Thoracic aorta (tissue), 2 donors: ENCODE measurements at places on chromosomes 5 and 9. TPM values are rescaled to one million over a fixed set of nuclear protein-coding genes. Genes with fewer than 3 reads are reported as not detected.

- DNase-seq, result no peak
- H3K36me3 ChIP-seq, result no peaks in the 10 kb centered on the region
- no peak overlapping the region for H3K27ac ChIP-seq
Observed at GRCh38 chr5:157463621-157464518, 3.9 kb downstream of the NIPAL4 start.

FAM221B gene
- not detected for total RNA-seq

SLCO6A1 gene
- not detected for total RNA-seq

GRCh38 chr9:107999011-107999410 lies 509.4 kb upstream of the KLF4 start:
- no peak overlapping the region for H3K4me3 ChIP-seq
- no peak for DNase-seq
- H3K27ac ChIP-seq, result no peak overlapping the region
- no peaks in the 10 kb centered on the region for H3K36me3 ChIP-seq
- no peaks in the 10 kb centered on the region for H3K4me1 ChIP-seq

CAPSL gene
- not detected for total RNA-seq

PLAC8L1 gene
- not detected for total RNA-seq

FCN1 gene
- 2.2 TPM for total RNA-seq
